ENCODE measurements at places on chromosomes 3 and 15.

- no peak for DNase-seq
Measured at GRCh38 chr3:149449799-149450198, 24.7 kb upstream of the TM4SF4 start.

- DNase-seq = no peak
Measured at GRCh38 chr3:105763659-105764036, 105.2 kb downstream of the CBLB start.

- DNase-seq = no peak
Measured at GRCh38 chr3:106293161-106293560, 424.3 kb upstream of the CBLB start.

GRCh38 chr15:68314563-68314962 lies 37.0 kb downstream of the FEM1B start:
- DNase-seq = no peak

GRCh38 chr15:89023311-89023961 lies 64.8 kb upstream of the ABHD2 start:
- no peak for DNase-seq

DNA sequence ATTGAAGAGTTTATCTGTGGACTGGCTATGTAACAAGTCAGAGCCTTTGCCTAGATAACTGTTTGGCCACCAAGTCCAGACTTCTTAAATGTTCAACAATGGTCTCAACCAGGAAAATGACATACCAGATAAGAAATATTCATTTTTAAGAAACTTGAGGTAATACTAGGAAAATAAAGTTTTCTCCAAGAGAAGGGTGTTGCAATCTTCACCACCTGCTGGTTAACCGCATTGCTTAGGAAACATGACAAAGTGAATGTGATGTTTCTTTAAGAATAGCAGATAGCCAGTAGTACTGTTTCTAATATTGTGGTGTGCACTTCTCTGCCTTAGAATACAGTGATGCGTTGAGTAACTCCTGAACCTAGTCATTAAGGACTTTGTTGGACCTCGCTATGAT lies 321.5 kb upstream of the CADM2 start:
- no peak for DNase-seq

DNA sequence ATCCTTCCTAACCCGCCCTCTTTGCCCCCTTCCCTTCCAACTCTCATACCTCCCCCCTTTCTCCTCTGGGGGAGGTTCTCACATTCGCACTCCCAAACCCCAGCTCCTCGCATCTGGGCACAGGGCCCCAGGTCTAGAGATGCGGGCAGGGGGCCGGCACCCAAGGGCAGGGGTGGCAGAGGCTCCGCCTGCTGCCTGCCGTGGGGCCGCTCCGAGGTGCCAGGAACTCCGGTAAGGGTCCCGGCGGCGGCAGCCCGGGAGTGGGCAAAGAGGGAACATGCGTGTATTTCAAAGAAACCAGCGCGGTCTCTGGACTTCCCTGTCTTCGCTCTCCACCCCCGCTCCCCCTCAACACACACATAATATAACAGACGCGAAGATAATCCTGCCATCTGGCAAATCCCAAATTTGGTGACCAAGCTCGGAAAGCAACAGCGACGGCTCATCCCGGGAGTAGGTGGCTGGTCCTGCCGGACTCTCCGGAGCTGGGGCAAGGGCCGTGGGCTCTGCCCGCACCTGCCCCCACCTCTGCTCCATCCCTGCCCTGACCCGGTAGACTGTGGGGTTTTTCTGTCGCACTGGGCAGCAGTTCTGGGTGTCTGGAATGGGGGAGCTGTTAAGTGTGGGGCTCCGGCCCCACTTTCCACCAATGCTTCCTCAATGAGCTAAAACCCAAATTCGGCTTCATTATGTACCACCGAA lies 31.0 kb downstream of the NR2F2 start:
- no peak for DNase-seq

DNA sequence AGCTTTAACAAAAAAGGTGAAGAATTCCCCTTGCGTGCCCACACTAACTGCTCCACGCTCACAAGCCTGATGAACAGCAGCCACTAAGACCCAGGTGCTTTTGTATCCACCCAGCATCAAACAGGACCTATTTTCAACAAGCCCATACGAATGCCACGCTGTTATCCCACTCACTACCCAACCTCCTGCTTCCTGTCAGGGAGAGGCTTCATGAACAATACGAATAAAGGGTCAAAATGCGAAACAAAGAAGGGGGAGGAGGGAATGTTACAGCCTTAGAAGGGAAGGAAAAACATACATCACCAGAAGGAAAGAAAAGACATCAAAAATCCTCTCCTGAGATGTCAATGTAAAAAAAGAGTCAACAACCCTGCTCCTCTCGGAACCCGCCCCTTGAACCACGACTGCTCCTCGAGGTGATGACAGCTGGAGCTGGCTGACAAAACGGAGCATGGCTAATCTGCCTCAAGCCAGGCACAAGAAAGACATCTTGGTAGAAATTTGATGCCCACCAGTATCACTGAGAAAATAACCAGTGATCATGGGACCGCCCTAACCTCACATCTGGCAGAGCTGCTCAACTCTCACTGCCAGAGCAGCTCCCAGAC lies 9.7 kb downstream of the ERC2 start:
- DNase-seq = no peak

- no peak for DNase-seq
Measured at GRCh38 chr15:90160781-90161727, 40.1 kb upstream of the SEMA4B start.

- DNase-seq = no peak
Measured at GRCh38 chr3:38650248-38650951, 913 bp upstream of the SCN5A start.

GRCh38 chr3:117298273-117298672 lies 588.7 kb downstream of the TUSC7 start:
- DNase-seq = no peak

DNA sequence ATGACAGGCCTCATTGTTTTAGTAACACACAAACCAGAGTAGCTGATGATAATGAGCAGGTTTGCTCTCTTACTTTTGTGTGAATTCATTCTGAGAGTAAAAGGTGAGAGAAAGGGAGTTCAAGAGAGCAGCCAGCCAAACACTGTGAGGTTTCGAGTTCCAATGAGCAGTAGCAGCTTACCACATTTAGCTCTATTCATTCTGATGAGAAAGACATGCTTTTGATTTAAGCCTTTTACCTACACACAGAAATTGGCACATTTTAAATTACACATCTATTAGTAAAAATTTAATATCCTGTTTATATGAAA lies 28.0 kb downstream of the GLDN start:
- no peak for DNase-seq

- no peak for DNase-seq
Measured at GRCh38 chr15:45414215-45414885, 36.0 kb upstream of the GATM start.

DNA sequence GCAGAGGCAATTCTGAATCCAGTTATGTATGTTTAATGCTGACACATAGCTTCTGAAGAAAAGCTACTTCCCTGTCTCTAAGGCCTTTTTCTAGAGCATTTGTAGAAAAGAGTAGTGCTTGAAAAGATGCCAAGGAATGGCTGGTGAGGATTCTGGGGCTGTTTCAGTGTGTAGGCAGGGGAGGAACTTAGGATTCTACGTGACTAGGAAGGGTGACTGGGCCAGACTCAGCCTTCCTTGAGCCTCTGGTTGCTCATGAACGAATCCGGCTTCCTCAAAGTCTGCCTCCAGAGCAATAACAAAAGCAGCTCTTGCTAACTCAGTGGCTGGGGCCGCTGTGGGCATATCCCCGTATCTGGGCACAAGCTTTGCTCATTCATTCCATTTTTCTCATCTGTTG lies 104.8 kb upstream of the WNT5A start:
- peak; percentile 14 for DNase-seq

- DNase-seq = no peak
Measured at GRCh38 chr3:87207460-87207859, 19.6 kb upstream of the CHMP2B start.

- DNase-seq = no peak
Measured at GRCh38 chr15:65630760-65631159, 9.0 kb downstream of the SLC24A1 start.
